ENCODE measurements at places on chromosomes 12 and 14. TPM values are rescaled to one million over a fixed set of nuclear protein-coding genes. Genes with fewer than 3 reads are reported as not detected.

Gene LIN52
- 3.8 TPM for total RNA-seq

Gene OSBPL8
- total RNA-seq: 46.4 TPM

Gene CABP1
- 0.88 TPM for total RNA-seq

Gene CLEC14A
- total RNA-seq: 3.4 TPM

Gene NANOG
- total RNA-seq: not detected

Gene KCNA1
- total RNA-seq: not detected

Gene DPF3
- 4.5 TPM for total RNA-seq

Gene PRKD1
- total RNA-seq: 9.1 TPM

Gene AVPR1A
- not detected for total RNA-seq

Gene NINJ2
- total RNA-seq: 2.5 TPM

Gene MGST1
- 171 TPM for total RNA-seq

Gene GYS2
- not detected for total RNA-seq

Gene RNASE3
- not detected for total RNA-seq

Gene SIX6
- total RNA-seq: not detected

Gene CFAP54
- total RNA-seq: 2.6 TPM

Gene TAOK3
- total RNA-seq: 18.6 TPM

Gene FAIM2
- 3.5 TPM for total RNA-seq

Gene HAL
- total RNA-seq: not detected

Gene APEX1
- 196 TPM for total RNA-seq

Gene ACVRL1
- total RNA-seq: 39.7 TPM

Gene CCDC88C
- 0.72 TPM for total RNA-seq

Gene RIPK3
- 0.65 TPM for total RNA-seq

Gene TPPP2
- total RNA-seq: not detected

Gene CS
- 109 TPM for total RNA-seq

Gene PPP1R1A
- not detected for total RNA-seq

Gene FAM222A
- total RNA-seq: 0.91 TPM

Gene VRTN
- total RNA-seq: not detected

Gene PGF
- 14.6 TPM for total RNA-seq

Measured in epithelial cell of alveolus of lung (primary cell).